ENCODE measurements at places on chromosomes 3 and 15. TPM values are rescaled to one million over a fixed set of nuclear protein-coding genes. Genes with fewer than 3 reads are reported as not detected.

DNA sequence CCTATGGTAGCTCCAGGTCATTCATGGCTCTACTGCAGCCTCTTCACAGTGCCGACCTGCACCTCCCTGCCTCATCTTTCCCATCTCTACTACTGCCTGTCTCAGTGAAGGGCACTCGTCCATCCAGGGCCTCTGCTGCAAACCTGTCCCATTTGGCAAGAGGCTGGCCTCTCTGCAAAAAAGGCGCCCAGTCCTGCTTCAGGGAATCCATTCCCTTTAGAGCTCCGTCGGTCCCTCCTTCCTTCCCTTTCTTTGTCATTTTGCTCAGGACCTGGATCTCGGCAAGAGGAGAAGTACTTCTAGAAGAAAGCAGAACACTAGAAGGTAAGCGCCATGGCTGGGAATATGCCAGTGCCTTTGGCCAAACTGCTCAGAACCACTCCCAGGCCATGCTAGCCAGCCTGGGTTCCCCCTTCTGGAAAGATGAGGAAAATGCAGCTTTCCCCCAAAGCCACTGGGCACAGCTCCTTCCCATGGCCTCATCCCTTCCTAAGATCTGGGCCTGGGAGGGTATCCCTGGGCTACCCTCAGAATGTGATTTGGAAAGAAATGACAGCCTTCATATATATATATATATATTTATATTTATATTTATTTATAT, 6.4 kb upstream of the ISL2 start:
- no peak for DNase-seq

EPB42 gene
- polyA plus RNA-seq = 2.8 TPM

DNA sequence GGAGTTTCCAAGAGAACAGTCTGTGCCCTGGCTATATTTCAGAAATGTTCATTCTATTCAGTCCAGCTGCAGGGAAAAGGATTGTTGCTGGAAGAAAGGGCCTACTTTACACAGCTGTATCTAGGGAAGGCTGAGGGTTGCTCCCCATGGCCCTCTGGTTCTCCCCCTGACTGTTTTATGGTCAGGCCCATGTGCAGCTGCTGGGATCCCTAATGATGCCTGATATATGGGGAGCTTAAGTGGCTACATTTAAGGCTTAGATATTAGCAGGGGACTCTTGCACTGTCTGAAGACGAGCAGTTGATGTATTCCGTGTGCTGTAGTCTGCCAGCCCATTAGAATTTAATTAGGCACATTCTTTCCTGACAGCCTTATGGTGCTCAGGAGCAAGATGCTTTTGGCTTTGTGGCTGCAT, 72.0 kb downstream of the FAM43A start:
- DNase-seq = no peak

- DNase-seq = no peak
Measured at GRCh38 chr15:69380100-69380725, 33.9 kb upstream of the KIF23 start.

Measured in large intestine (tissue), 12 donors.